ENCODE measurements at places on chromosomes 2 and 18.

DNA sequence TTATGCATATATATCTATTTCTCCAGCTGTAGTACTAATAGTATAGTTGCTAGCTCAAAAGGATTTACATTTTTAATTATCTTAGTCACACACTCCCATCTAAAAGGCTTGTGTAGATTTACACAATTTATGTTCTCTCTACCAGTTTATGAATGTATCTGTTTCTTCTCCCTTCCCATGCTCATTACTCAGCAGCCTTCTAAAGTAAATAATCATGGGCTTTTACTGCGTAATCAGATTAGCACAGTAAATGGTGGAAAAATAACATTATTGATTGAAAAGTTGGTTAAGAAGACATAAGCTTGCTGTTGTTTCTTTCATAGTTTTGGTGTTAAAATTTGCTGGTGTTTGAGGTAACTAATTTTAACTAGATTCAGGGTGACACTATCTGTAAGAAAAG, 81.8 kb downstream of the PTPN4 start:
- no peak for DNase-seq

DNA sequence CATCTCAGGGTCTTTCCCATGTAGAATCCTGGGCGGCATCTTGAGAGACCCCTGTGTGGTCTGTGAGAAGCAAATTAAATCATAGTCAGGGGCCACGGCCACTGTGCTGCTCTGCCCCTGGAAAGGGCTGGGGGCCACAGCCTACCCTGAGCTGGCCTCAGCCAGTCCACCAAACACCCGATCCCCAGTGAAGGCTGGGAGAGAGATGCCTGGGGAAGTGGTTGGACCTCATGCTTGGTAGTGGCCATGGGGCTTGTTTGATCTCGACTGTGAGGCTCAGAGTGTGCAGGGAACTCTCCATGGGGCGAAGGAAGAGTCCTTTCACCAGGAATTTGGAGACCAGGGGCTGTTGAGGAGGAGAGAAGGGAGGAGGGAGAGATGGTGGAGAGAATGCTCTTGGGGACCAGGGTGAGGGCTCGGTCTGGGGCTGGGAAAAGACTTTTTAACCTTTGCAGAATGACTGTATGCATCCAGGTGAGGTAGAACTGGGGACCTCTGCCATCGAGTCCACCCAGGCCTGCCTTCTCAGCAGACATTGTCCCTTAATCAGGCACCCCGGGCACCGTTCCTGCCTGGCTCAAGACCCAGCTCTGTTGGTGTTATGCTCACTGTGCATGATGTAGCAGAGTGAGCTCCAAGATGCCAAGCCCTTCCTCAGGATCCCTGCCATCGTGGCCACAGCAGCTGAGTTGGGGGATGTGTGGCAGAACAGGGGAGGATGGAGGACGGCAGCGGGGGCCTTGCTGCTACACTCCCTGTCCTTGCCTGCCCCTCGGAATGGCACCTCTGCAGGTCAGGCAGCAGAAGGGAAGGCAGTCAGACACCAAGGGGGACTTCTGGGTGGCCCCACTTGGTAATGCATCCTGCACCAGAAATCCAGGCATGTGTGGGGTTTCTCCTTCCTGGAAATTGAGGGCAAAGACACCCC, 249.9 kb downstream of the DYSF start:
- no peak for DNase-seq

DNA sequence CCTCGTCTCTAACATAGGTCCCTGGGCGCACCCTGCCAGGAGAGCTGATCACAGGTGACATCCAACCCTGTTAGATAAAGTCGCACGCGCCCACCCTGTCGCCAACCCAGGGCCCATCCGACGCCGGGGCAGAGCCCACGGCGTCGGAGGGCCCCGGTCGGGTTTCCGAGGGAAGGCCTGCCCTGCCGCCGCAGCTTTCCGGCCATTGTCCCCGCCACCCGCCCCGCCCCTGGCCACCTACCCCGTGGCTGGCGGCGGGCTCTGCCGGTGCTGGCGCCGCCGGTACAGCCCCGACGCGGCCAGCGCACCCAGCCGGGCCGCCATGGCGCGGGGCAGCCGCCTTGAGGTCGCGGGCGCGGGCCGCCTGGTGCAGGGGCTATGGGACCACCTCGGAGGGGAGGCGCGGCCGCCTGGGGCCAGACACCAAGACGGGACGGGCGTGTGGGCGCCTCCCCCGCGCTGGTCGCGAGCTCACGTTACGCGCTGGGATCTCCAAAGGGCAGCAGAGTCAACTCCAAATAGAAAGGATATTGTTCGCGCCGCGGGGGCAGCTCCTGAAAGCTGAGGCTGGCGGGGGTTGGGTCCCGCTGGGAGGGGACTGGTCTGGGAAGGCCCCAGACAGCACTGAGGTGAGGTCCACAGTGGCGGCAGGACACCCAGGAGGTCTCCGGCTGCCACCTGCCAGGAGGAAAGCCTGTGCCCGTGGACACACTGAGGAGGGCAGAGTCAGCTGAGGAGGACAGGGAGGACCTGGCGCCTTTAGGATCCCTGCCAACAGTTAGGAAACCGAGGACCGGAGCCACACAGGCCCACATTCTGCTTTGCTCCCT, 11.1 kb downstream of the LIMS2 start:
- no peak for DNase-seq

DNA sequence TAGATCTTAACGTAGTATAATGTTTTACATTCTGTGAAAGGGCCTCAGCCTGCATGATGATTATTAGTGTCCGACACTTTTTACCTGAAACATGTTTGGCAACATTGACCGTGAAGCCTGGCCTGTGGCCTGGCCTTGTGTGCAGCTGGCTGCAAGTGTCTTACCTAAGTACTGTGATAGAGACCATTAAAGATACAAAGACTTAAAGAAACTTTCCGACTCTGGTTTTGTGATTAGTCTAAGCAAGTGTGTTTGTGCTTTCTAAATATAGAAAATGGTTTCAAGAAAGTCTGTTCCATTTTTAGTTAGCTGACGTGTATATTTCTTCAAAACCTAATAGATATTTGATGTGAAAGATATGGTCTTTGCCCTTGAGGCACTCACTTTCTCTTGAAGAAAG, 601.8 kb downstream of the LRP1B start:
- DNase-seq = no peak

GRCh38 chr2:25417715-25418369, 76.1 kb upstream of the DNMT3A start:
- no peak for DNase-seq

DNA sequence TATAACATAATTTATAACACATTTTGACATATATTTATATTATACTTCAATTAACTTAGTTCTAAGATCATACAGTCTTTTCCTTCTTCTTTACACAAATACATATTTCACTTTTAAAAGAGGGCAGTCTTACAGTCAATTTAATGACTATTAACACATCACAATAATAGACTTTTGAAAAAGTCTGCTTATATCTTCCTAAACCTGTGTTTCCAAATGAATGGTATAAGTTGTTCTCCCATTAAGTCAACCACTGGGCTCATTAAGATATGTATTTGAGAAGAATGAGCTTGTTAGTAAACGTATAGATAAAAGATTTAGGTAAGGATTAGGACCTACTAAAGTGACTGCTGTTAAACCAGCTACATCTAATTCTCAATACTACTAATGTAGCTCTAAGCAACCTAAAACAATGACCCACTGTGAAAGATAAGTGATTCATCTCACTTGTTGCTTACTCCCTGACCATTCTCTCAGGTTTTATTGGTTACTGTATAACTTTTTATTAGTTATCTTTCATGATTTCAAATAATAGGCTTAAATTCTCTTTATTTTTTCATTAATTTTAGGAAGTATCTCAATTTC, 27.0 kb downstream of the SLC40A1 start:
- no peak for DNase-seq

DNA sequence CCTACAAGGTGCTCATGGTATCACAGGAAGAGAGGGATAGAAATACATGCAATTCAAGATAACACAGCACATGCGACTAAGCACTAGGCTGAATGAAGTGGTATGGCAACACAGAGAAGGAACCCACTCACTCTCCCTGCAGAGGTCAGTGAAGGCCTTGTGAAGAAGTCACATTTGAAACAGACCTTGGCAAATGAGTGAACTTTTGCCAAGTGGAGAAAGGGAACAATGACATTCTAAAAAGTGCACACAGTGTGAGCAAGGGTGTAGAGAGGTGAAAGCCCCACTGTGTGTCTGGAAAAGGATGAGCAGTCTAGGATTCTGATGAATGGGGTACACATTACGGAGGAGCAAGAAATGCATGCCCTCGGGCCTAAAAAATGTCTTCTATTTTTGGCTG, 23.3 kb downstream of the KLF7 start:
- no peak for DNase-seq

DNA sequence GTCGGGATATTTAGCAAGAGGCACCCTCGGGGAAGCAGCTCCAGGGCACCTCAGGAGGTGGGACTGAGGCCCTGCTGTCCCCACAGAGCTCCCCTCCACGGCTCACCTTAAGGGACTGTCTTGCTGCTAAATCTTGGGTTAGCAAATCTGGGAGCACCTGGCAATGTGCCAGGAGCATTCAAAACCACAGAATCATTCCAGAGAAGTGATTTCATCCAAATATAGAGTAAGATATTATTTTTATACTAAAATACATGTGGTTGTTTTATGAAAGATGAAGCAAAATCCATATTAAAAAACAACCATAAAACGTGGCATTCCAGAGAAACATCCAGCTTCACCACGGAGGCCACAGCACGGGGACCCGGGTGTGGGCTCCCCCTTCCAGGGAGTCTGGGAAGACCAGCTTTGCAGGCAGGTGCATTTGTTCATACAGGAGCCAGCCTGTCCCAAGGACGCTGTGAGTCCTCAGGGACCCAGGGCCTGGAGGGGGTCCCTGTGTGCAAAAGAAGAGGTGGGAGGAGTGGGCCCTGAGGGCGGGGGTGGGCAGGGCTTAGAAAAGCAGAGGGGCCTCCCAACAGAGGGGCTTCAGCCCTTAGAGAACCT, 16.3 kb downstream of the HS1BP3 start:
- DNase-seq = no peak

GRCh38 chr18:75170916-75171315, 38.0 kb downstream of the PTGR3 start:
- DNase-seq = no peak

DNA sequence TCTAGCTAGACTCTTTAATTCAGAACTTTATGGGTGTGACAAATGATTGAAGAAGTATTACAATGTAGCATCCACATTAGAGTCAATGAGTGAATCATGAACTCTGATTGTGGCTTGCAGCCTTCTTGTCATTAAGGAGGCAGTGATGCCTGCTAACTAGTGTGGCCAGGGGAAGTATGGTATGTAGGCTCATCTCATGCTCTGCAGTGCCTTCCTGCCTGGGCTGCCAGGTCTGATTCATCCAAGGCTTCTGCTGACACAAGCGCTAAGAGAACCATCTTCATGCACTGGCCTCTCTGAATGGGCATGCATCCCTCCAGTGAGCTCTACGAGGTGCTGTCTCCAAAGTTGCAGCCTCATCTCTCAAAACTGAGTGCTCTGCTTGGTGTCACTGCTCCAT, 144.3 kb downstream of the MTCL1 start:
- no peak for DNase-seq

- DNase-seq = no peak
Measured at GRCh38 chr2:26269571-26270158, 24.9 kb downstream of the HADHB start.

DNA sequence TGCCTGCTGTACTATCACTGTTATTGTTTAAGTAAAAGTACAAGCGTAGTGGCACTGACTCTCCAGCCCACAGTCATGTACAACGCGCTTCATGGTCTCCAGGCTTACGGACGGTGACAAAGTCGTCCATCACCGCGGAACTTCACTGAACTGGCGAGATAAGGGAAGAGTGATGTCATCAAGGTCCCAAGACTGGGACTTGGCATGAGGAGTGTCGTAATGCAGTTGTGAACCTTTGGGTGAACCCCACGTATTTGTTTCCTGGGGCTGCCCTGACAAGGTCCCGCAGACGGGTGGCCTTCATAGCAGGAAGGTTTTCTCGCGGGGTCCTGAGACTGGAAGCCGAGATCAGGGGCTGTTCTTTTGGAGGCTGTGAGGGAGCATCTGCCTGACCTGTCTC, 17.3 kb downstream of the NFATC1 start:
- DNase-seq = no peak

- no peak for DNase-seq
Measured at GRCh38 chr18:25141399-25141798, 210.6 kb downstream of the ZNF521 start.

DNA sequence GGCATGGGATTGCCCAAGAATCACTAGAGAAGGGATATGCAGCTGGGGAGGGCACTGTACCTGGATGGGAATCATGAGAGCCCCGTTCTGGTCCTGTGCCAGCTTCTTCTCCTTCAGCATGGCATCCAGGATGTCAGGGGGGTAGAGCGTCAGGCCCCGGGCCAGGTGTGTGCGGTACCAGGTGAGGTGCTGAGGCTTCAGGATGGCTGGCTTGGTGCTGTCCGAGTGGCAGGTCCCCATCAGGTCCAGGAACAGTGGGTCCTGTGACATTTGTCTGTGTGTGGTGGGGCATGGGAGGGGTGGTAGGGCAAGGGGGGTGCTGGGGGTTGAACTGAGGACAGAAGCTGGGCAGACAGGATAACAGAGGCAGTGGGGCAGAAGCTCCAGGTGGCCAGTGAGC, 13.2 kb downstream of the CFAP65 start:
- no peak for DNase-seq

DNA sequence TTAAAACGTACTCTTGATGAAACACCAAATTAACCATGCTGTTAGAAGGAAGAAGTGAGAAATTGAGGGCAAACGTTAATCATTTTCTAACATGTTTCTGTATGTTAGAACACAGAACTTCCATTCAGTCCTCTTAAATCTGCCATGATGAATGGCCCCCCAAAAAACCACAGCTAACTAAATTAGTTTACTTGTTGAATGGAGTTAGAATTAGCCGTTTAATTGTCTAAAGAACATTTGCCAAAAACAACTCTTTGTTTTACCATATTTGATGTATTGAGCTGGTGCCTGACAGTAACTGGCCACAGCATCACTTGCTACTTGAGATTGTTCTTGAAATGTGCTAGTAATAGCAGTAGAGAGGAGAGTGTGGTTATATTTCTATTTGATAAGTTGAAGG, 12.7 kb downstream of the CCNYL1 start:
- DNase-seq = no peak

DNA sequence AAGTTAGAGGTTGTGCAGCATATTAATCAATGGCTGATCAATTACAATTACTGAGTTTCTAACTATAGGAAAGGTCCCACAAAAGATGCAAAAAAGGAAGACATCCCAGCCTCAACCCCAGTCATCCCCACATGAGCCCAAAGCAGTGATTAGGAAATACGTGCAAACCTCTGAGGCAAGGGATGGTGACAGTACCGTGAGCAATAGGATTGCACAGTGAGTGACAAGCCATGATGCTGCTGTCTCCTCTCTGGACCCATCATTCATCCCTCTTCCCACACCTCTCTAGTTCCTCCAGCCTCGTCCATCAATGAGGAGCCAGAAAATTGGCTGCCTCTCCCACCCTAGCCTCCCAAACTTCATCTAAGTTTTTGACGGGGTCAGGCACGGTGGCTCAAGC, 4.0 kb upstream of the SLC11A1 start:
- DNase-seq = no peak

DNA sequence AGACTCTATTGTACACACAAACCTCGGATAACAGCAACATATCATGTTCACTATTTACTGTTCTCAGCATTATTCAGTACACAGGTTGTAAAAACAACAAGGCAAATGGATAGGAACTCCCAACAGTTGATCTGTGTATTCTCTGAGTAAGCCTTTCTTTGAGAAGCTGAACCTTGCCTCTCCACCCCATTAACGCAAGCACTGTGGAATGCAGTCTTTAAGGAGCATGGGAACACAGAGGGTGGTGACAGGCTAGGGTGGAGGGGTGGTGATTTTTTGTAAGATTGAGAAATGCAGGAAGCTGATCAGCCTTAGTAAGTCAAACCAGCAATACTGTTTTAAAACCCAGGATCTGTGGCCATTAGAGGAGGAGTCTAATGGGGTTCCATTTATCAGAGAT, 19.6 kb upstream of the SERPINB11 start:
- DNase-seq = no peak

Measured in CD8-positive, alpha-beta memory T cell (primary cell).